T-cell (primary cell): ENCODE measurements at places on chromosomes 6 and 20. TPM values are rescaled to one million over a fixed set of nuclear protein-coding genes. Genes with fewer than 3 reads are reported as not detected.

The OVOL2 gene
- total RNA-seq: not detected

The C20orf202 gene
- not detected for total RNA-seq

The SYTL3 gene
- 14.4 TPM for total RNA-seq

The LIN28B gene
- total RNA-seq: 0.22 TPM

The SAMD5 gene
- total RNA-seq: not detected

The CTAGE9 gene
- total RNA-seq: not detected

The PNLDC1 gene
- total RNA-seq: 0.64 TPM

The CCN6 gene
- not detected for total RNA-seq

The TINAG gene
- total RNA-seq: not detected

- DNase-seq: no peak
Observed at GRCh38 chr20:63856098-63856511, 5.2 kb upstream of the ABHD16B start.

GRCh38 chr20:22836211-22836610 is 198.9 kb upstream of the SSTR4 start:
- no peak for DNase-seq

DNA sequence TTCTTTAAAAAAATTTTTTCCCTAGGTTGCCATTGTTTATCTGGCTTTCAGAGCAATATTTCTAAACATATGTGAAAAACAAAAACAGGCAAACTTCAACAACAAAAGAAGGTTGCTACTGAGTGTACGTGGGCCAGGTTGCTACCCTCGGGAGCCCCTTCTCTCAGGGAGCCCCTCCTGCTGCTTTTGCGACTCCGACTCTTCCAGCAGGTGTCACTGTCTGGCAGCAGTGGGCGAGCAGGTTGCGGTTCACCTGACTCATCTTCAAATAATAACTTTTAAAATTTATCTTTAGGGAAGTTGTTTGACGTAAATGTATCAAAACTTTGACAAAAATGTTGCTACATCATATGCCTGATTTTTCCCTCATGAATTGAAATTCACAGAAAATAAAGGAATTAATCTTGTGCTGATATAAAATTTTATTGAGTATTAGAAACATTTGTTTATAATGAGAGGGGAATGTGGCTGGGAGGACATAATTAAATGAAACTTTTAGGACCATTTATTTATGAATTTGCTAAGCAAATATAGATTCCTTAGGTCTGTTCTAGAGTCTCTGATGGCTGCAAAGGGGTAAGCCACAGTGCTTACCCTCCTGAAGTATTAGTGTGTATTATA is 138.8 kb downstream of the HIVEP1 start:
- DNase-seq: no peak

- DNase-seq: no peak
Observed at GRCh38 chr6:7911345-7911725, 747 bp upstream of the TXNDC5 start.

DNA sequence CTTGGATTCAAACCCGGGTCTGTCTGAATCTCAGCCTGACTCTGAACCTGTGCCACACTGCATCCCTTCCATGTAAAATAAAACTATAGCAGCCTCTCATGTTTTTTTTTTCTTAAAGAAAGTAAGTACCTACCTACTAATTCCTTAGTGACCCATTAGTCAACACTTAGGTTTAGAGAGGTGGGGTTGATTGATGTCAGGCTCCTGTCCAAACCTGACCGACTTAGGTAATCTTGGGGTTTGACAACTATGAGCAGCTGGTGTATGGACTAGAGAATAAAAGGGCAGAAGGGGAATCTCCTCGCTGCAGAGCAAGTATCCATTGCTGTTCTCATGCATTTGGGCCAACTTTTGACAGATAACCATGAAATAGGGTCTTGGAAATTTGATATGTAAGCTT is 6.5 kb downstream of the NKAIN2 start:
- DNase-seq: no peak

DNA sequence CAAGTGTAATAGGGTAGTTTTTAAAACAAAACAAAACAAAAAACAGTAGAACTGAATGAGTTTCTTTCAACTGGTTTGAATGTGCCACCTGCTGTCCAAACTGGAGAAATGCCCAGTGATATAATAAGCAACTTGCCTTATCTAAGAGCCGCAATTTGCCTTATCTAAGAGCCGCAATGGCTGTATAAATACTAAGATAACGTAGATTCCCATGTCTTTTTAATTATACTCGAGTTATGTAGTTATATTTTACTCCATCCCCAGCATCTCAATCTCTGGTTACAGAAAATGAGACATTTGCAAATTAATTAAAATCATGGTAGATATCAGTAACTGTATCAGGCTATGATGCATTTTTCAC is 67.2 kb downstream of the RPP40 start:
- DNase-seq: no peak

DNA sequence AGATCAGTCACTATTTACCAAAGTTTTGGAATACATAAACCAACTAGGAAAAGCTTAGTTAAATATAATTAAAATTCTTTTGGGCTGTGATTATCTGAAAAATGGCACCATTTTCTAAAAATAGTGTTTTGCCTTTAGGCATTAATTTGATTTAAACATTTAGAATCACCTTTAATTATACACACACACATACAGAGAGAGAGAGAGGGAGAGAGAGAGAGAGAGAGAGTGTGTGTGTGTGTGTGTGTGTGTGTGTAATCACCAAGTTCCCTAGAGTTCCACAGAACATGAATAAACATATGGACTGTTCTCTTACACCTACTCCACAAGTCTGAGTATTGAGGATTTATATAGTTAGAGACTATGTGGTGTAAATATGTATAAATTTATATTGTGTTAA is 141.2 kb upstream of the ATXN1 start:
- no peak for DNase-seq

DNA sequence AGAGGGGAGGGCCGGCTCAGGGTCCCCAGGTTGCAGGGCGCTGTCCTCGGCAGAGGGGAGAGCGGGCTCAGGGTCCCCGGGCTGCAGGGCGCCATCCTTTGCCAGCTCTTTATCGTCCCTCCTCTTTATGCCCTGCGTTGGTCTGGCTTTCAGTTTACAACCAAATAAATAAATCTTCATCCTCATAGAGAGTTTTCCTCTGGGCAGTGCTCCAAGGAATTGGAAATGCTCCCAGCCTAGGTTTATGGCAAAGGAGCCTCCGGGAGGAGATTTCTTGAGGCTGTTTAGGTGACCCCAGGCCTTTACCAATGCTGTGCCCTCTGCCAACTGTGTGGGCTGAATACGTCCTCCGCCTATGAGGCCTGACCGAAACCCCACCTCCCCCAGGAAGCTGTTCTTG is 60.2 kb downstream of the CHMP4B start:
- DNase-seq: no peak

DNA sequence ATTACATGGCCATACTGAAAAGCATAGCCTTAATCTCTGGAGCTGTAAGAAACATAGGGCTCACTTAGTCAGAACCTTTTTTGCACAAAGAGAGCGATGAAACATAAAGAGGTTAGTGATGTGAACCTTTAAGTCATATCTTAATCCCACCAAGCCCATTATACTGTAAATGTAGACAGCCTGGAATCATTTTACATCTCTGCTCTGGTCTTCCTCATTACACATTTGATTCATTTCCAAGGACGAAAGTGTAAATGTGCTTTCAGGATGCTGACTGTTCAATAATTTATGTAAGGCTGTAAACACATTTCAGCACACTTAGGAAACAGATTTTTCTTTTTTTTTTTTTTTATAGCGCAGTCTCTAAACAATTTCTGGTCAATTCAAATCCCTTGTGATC is 131.3 kb upstream of the B3GAT2 start:
- no peak for DNase-seq

DNA sequence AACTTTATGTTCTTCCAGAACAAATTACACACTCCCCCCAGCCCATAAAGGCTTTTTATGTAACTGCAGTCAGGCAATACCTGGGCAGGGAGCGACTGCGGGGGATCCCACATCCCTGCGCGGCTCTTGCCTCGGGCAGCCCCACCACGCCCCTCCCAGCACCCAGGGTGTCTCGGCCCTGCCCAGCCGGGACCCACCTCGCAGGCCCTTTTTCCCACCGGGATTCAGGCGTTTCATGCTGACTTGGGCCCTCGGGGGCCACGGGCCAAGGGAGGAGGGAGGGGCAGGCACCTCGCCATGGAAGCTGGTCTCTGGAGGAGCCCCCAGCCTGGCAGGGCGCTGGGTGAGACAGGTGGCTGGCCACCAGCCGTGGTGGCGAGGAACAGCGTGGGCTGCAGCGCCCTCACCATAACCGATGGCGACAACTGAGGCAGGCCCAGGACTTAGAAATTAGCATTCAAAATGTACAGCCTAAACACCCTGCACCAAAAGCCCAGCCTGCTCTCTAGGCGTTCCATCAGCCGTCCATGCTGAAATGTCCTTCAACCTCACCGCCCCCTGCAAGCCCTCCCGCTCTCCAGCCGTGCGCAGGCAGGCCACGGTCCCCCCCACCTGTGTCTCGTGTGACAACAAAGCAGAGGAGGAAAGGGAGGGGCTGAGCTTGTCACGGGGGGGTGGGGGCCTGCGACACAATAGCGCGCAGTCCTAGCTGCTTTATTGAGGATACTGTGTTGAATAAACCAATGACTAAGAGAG is 15.1 kb upstream of the FOXC1 start:
- DNase-seq: no peak

DNA sequence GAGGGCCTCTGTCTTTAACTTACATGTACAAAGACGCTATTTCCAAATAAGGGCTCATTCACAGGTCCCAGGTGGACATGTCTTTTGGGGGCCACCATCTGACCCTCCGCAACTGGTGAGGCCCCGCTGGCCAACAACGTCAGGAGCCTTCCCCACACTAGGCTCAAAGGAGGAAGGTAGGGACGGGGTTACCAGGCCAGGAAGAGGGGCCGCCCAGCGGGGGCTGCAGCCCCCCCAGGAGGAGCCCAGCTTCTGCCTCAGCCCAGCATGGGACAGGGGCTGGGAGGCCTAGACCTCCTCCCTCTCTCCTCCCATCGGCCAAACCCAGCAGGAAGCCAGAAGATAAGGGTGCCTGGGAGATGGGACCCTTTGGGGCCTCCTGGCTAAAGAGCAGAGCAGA is 142.7 kb downstream of the TAF4 start:
- DNase-seq: no peak
